ENCODE measurements at places on chromosomes 5 and 9.

GRCh38 chr9:81653240-81653639 lies 36.1 kb downstream of the TLE1 start:
- no peak for DNase-seq

DNA sequence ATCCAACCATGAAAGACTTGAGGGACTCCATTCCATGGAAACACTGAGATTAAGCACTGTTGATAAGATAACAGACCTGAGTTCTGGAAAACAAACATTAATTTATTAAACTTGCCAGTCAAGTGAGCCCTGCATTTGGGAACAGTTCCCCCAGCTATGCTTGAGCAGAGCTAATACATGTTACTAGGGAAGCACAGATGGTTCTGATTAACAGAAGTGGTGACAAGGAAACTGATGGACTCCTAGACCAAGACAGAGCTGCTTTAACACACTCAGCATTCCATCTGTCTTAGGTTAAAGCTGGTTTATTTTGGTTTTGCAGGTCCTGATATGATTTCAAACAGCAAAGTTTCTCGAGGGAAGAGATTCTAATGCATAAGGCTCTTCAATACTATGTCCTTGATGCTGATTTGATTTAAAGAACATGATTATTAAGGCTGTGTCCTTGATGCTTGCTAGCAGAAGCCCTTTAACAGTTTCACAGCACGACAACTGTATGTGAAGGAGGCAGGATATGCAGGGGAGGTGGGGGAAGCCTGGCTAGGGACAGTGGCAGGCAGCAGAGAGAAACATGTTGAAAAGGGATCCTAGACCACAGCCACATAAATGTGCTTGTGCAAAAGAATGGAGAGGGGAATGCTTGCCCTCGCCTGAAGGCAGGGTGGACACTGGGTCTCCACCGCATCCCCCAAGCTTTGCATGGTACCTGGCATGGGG lies 66.2 kb downstream of the ACTBL2 start:
- DNase-seq: no peak

DNA sequence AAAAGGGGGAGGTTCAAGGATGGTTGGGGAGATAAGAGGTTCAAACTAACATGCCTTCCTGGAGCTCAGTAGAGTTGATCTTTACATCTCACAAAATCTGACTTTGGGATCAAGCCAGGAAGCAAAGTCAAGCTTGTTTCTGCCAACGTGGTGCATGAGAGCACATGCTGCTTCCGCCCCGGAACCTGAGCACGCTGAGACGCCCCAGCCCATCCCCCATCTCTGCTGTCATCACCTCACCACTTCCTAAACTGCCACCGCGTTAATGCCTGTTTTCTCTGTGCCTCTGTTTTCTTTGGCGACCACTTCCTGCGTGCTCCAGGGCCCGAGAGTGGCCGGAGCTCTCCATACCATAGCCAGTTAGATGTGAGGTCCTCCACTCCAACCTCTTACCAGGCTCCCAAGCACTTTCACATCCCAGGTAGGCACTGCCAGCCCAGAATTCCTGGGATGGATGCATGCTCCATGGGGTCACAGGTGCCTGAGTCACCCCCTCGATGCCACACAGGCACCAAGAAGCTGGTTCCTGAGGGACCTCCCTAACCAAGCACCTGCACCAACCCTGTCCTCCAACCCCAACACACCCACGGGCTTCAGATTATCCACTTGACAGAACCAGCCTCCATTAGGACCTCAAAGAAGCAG lies 31.2 kb upstream of the AFAP1L1 start:
- no peak for DNase-seq

DNA sequence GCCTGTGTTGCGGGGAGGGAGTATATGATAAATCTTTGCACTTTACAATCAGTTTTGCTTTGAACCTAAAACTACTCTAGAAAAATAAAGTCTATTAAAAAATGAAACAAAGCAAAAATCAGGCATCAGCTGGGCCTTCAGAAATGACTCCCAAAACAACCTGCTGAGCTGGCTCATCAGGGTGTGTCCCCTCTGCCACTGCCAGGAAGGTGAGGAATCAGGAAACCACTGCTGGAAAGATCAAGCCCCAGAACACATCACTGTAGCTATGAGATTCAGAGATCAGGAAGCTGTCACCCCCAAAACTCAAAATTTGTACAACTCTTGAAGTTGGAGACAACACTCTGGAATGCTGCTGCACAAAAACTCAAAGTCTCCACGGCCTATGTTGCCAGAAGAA lies 40.5 kb upstream of the TBCA start:
- no peak for DNase-seq

- no peak for DNase-seq
Measured at GRCh38 chr9:35538361-35539234, 48.7 kb downstream of the RUSC2 start.

- no peak for DNase-seq
Measured at GRCh38 chr5:174176511-174176910, 131.0 kb downstream of the NSG2 start.

DNA sequence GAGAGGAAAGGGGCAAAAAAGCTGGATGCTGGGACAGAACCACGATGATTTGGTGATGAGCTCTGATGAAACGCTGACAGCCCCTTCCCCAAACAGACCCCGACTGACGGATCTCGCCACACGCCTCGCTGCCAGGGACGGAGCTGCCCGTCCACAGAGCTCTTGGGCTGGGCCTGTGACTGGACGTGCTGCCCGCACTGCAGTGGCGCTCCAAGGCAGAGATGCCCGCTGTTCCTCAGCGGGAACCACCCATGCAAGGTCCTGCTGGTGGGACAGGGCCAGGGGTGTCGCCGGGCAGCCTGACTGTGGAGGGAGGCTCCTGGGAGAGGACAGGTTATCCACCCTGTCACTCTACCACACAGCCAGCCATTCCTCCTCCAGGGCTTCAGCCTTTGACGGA lies 66.0 kb upstream of the SARDH start:
- DNase-seq: no peak

- no peak for DNase-seq
Measured at GRCh38 chr9:26329974-26330373, 562.6 kb downstream of the CAAP1 start.

- DNase-seq: no peak
Measured at GRCh38 chr9:107409581-107410389, 79.8 kb downstream of the KLF4 start.

DNA sequence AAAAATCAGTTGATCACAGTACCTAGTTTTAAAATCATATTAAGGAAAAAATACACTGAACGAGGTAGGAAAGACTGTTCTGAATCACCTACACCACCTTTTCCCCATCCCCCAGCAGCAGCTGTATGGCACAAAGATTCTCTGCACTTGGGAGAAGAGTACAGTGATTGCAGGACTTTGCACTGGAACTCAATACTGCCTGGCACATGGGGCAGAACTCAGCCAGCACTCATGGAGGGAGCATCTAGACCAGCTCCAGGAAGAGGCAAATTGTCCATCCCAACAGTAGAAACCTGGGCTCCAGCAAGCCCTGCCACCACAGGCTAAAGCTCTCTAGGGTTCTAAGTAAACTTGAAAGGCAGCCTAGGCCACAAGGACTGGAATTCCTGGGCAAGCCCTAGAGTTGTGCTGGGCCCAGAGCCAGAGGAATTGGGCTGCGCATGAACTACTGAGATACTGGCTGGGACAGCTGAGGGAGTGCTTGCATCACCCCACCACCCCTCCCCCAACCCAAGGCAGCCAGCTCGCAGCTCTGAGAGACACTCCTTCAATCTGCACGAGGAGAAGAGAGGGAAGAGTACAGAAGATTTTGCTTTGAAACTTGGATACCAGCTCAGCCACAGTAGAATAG lies 654.4 kb upstream of the CDH6 start:
- no peak for DNase-seq

DNA sequence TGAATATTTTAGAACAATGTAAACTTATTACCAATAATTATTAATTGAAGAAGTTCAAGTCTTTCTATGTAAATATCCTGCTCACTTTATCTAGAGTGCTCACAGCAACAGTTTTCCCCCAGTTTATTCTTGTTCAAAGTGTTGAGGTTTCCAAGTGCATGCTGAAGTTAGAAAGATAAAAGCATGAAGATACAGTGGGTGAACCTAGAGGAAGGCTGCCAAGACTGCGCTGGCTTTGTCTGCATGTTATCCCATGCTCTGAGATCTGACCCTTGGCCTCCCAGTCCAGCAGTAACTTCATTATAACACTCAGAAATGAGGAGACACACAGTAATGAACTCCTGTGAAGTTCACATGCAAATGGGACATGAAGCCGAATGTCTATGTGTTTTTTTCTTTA lies 76.0 kb upstream of the PIP5K1B start:
- DNase-seq: no peak

GRCh38 chr5:159038907-159039306 lies 60.8 kb downstream of the EBF1 start:
- DNase-seq: no peak

DNA sequence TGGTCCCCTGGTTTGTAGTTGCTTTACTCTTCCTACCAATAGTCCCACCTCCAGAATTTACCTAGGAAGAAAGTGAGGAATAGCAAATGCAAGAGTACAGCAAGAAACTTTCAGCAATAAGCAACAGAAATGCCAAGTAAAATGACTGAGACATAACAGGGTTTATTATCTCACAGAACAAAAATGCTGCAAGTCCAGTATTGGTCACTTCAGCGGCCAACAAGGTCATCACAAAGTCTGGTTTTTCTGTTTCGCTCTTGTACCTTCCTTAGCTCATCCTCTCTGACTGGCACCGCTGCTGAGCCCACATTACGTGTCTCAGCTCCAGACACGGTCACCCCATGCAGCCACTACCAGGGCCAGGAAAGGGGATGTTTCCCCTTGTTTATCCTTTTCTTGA lies 82.7 kb downstream of the RFK start:
- DNase-seq: no peak

- DNase-seq: no peak
Measured at GRCh38 chr5:171629628-171630349, 155.8 kb upstream of the SMIM23 start.

- no peak for DNase-seq
Measured at GRCh38 chr5:36605241-36605640, 1.2 kb upstream of the SLC1A3 start.

- DNase-seq: no peak
Measured at GRCh38 chr5:180119903-180120236, 48.3 kb upstream of the RNF130 start.

DNA sequence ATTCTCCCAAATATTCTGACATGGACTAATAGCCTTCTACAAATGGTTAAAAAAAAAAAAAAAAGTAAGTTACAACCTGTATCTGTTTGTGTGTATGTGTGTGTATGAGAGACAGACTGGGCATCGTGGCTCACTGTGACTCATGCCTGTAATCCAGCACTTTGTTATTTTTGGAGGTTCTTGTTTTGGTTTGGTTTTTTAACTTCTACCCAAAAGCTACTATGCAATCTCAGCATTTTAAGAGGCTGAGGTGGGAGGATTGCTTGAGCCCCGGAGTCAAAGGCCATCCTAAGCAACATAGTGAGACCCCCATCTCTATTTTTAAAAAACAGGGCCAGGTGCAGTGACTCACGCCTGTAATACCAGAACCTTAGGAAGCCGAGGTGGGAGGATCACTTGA lies 17.6 kb upstream of the HAVCR1 start:
- DNase-seq: no peak

DNA sequence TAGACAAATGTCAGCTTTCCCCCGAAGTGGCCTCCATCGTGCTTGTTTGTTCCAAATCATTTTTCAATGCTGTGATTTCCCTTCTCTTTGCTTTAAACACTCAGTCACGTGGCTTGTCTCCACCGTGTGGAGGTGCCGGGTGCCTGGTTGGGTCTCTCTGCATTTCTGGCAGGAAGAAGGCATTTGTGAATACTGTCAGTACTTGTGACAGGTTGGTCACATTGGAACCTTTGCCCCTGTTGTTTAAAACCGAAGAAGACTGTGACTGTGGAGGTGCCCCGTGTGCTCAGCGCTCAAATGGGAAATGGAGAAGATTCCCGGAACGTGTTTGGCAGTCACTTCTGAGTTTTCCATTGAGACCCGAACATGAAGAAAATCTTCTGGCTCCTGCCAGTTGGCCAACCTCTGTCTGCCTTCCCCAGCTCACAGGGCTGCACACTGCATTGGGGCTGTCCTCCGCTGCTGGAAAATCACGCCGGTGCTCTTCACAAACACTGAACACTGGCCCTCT lies 74.6 kb downstream of the LMNB1 start:
- no peak for DNase-seq

- DNase-seq: peak; percentile 90
Measured at GRCh38 chr9:135281791-135282737, 194.6 kb downstream of the OLFM1 start.

DNA sequence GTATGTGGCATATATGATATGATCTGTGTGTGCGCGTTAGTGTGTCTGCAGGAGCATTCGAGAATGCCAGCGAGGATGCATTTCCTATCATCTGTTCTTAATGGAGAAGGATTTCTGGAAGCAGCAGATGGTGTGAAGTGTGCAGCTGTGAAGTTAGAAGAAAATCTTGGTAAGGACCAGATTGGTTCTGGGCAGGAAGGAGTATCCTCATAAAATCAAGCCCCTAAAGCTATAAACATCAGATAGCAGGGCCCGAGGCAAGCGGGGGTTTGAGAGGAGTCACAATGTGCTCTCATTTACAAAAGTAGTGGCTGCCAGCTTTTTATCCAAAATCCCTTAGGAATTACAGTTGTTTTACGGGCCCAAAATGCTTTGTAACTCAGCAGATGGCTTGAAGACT lies 40.0 kb downstream of the DAPK1 start:
- no peak for DNase-seq

DNA sequence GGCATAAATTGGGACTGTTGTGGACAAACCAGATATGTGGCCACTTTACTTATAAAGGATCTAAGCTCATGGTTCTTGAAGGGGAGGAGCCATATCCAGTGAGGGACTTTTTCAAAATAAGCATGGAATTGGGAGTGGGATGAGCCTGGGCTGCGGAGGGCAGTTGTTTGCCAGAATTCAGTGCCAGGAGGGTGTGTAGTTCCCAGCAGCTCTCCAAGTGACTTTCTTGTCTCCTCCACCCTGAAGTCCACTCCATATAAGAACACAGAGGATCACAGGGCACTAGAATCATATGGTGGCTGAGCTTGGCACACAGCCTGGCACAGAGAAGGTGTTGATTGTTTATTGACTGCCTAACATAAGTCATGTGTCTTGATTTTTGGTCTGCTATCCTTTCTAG lies 121.1 kb downstream of the CAVIN4 start:
- DNase-seq: no peak
